CD4-positive, alpha-beta T cell treated with Interleukin-2 at 100 ng/mL for 4 hours (primary cell): ENCODE measurements at places on chromosomes 7 and 10.

DNA sequence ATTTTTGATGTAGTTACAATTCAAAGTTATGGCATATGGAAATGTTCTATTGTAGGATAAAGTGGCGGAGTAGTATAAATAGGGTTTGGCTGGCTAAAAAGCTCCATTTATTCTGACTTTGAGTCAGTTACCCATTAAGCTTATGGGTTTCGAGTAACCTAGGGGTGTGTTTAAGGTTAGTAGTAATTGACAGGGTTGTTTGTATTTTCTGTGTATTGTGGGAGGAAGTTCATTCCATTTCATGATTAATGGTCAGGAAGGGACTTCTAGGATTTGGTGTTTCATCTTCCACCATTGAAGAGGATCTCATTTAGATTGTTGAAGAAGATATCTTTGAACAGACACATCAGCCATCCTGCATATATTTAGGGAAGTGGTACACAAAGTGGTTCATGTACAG lies 75.0 kb downstream of the BICC1 start:
- DNase-seq: no peak

GRCh38 chr10:48523212-48523819 lies 81.6 kb downstream of the ARHGAP22 start:
- no peak for DNase-seq

DNA sequence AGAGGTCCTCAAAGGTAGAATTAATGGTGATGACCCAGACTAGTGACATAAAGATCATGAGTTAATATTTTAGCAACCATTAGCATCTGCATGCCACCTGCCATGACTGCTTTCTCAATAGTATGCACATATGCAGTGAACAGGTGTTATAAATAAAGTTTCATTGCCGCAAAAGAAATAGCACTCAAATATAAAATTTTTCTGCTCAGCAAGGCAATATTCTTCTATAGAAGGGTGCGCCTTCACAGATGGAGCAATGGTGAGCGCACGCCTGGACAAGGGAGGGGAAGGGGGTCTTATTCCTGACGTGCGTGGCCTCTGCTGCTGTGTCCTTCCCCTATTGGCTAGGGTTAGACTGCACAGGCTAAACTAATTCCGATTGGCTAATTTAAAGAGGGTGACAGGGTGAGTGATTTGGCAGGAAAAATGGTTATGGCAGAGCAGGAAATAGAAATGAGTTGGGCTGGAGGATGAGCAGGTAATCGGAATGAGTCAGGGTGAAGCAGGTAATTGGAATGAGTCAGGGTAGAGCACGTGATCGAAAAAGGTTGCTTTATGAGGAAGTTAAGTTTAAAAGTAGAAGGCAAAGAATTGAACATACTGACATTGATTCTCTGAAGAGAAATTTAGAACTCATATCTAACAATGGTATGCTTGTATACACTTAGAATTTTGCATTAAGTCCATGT lies 24.7 kb upstream of the TRIM24 start:
- no peak for DNase-seq

DNA sequence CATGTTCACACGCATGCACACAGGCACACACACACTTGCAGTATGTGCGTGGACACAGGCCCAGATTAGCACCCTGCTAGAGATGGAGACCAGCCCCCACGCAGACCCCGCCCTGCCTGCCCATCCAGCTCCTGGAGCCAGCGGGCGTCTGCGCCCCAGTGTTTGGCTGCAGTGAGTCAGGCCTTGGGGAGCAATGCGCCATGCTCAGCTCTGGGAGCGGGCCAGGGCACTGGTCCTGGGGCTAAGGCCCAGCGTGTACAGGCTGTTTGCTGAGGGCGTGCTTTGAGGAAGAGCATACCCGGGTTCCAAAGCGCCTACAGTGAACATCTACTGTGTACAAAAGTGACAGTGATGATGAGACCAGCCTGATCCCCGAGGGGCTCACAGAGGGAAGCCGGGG lies 16.0 kb upstream of the ELFN1 start:
- no peak for DNase-seq

- DNase-seq: peak; percentile 22
Observed at GRCh38 chr7:16933296-16934279, 51.8 kb upstream of the AGR3 start.

DNA sequence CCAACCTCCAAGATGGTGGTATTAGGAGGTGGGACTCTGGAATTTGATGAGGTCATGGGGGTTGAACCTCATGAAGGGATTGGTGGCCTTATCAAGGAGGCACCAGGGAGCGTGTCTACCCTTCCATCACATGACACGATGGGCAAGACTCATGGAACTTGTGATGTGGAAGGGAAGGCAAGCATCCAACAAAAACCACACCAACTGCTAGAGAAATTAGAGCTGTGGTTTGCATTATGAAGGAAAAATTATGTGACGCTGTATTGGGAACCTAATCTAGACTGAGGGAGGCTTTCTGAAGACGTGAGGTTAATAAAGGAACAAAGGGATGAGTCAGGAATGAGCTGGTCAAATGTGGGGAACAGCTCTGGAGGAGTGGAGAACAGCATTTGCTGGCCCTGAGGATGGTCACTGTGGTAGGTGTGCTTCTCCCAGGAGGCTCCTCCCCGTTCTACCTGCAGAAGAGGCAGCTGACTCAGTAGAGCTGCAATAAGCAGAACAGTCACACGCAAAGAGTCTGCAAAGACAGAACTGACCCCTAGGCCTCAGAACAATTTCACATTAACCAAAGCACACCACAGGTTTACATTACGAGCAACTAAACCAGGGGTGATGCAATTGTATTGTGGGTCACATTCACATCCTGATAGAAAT lies 236.6 kb upstream of the GRB10 start:
- DNase-seq: no peak

- DNase-seq: no peak
Observed at GRCh38 chr10:30911303-30911863, 120.3 kb downstream of the ZNF438 start.

DNA sequence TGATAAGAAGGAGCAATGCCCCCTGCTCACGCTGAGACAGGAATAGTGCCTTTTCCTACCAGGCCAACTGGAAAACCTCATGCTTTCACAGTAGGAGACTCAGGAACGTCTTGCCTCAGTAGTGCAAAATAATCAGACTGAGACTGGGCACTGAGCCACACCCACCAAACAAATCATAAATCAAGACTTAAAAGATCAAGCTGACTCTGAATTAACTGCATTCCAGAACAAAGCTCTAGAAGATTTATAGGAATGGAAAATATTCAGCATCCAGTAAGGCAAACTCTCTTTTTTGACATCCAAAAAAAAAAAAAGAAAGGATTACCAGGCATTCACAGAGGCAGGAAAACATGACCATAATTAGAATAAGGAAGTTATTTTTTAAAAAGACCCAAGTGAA lies 30.5 kb upstream of the SLC18A3 start:
- no peak for DNase-seq

DNA sequence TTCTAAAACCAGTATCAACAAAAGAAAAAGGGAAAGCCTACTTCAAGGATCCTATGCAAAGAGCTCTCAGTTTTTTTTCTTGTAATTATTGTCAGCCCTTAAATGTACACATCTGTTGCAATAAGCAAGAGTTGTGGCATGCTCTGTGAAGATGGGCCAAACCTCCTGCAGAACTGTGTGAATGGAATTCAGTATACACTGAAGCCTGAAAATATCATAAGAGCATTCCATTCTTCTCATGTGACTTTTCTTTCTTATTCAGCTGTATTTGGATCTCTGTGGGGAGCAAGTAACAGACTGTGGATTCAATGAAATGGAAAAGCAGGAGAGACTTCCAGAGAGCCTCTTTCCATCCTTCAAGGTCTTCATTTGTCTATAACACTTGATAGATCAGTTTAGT lies 130.7 kb downstream of the SAMD9 start:
- no peak for DNase-seq

- DNase-seq: no peak
Observed at GRCh38 chr10:51918884-51919325, 219.5 kb upstream of the CSTF2T start.

GRCh38 chr7:157500171-157500960 lies 163.6 kb downstream of the DNAJB6 start:
- DNase-seq: no peak

DNA sequence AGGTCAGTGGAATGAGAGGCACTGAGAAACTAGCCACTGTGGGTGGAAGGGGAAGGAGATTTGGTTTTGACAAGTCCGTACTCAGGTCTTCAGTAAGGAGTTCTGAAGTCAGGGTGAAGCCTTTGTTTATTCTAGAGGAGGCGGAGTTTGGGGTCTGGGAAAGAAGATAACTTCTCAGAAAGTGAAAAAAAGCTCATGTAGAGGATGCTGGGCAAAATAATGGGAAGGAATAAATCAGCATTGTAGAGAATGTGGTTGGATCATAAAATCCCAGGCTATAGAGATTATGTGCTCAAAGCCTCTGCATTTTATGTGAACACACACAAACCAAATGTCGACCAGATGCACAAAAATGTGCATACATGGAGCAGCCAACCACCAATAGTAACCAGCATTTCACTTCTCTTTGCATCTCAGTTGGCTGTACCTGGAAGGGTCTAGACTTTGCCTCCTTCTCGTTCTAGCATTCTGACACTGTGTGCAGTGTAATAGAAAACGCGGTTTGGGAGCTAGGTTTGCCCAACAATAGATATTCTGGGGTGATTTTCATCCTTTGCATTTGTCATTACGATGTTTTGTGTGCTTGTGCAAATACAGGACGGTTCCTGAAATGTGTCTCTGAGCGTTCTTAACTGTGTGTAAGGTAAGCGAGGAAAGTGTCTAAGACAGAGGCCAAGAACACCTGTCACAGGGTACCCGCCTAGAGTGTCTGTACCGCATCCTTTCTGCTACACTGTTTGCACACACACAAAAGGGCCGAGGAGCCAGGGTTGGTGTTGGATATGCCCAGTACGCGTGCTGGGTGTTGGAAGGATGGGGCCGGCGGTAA lies 603 bp upstream of the HECW1 start:
- no peak for DNase-seq

GRCh38 chr7:34869057-34869456 lies 168.2 kb downstream of the DPY19L1 start:
- no peak for DNase-seq

DNA sequence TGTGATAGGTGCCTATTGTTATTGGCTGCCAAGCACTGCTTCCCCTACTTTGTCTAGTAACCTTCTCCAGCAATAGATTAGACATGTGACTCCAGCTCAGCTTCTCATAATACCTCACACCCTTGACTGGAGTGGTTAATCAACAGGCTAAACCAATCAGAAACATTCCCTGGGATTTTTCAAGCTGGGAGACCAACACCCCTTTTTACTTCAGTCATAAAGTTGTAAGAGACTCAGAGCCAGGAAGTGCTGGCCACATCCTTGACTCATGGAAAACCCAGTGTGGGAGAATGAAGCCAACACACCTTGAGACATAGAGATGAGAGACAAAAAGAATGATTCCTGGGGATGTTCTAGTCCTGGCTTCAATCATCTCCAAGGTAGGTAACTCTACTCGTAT lies 62.6 kb upstream of the HECTD2 start:
- no peak for DNase-seq

DNA sequence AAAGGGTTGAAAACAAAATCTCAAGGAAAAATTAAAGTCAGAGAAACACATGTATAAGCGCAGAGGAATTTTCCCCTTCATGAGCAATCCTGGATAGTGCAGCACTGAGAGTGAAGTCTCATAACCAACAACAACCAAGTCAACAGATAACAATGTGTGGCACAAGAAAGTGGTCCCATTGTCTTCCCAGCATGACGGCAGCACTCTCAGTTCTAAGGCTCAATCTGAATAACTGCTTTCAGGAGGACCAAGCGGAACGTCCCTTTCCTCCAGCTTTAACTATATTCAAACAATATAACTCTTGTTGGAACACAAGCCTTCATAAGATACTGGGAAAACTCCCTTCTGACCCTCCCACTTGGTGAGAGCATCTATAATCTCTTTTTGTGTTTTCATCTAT lies 137.9 kb downstream of the RAPGEF5 start:
- no peak for DNase-seq

GRCh38 chr10:62082729-62083411 lies 181.4 kb downstream of the ARID5B start:
- peak; percentile 76 for DNase-seq

GRCh38 chr10:127619546-127620325 lies 70.6 kb downstream of the NPS start:
- no peak for DNase-seq

GRCh38 chr10:104359811-104360210 lies 6.2 kb downstream of the CFAP58 start:
- no peak for DNase-seq

DNA sequence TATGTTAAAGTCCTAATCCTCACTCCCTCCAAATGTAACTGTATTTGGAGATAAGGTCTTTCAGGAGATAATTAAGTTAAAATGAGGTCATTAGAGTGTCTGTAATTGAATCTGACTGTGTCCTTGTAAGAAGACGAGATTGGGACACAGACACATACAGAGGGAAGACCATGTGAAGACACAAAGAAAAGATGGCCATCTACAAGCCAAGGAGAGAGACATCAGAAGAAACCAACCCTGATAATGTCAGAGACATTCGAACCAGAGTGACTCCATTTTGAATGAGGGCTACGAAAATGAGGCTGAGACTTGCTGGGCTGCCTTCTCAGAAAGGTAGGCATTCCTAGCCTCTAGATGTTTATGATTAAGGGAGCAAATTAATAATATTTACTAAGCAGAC lies 542 bp upstream of the SAMD9L start:
- no peak for DNase-seq

DNA sequence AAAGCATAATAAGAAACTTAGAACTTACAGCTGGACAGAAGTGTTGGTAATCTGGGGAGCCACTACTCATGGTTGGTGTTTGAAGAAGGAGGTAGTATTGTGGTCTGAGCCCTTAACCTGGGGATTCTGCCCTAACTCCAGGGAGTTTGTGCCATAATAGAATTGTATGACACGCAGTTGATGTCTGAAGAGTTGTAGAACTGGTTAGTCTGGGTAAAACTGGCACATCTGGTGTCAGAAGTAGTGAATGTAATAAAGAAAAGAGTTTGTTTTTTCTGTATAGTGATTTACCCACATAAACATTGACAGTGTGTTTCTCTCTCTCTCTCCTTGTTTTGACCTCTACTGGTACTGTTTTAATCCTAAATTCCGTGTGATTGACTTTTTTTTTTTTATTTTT lies 448.1 kb upstream of the SEMA3D start:
- no peak for DNase-seq

DNA sequence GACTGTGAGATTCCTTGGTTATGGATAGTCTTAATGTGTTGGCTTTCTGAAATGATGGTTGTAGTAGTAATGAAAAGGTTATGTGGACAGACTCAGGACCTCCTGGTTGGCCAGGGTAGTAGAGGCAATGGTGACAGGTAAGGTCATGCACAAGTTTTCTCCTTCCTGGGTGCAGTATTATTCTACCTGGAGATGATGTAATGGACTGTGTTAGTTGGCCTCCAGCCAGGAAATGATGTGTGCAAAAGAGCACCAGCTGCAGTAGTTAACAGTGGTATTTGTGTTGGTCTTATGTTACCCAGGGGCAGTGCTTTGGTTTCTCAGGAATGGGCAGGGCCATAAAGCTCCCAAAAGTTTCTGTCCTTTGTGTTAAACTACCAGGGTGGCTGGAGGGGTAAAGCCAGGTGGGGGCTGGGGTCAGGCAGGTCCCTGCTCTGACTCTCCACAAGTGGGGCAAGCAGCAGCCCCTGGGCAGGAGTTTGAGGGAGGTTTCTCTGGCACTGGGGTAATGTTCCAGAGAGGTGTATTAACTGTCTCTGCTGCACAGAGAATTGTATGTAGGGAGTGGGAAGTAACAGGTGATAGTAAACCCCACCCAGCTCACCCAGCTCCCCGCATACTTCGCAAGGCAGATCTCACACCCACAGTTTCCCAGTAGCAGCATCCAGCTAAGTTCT lies 36.3 kb downstream of the GPR22 start:
- DNase-seq: no peak

GRCh38 chr7:96304573-96304972 lies 17.3 kb downstream of the SLC25A13 start:
- no peak for DNase-seq

GRCh38 chr7:148148456-148148855 lies 442.1 kb upstream of the C7orf33 start:
- DNase-seq: no peak
